ENCODE measurements at places on chromosomes 12 and 14.

DNA sequence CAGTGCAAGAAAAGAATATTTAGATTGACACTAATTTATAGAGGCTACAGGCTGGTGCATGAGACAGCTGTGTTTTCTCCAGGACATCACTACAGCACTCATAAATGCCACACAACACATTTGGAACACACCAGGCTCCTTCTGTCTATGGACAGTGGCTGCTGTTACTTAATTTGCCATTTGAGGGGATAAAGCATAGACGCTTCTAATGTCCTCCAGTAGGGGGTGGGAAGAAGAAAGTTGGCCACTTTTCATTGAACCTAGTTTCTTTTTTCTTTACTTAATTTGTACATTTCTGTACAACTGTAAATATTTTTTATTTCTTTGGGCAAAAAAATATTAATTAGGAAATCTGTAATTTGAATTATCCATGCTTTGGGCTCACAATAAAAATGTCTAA is 12.4 kb upstream of the RTN1 start:
- no peak for DNase-seq

DNA sequence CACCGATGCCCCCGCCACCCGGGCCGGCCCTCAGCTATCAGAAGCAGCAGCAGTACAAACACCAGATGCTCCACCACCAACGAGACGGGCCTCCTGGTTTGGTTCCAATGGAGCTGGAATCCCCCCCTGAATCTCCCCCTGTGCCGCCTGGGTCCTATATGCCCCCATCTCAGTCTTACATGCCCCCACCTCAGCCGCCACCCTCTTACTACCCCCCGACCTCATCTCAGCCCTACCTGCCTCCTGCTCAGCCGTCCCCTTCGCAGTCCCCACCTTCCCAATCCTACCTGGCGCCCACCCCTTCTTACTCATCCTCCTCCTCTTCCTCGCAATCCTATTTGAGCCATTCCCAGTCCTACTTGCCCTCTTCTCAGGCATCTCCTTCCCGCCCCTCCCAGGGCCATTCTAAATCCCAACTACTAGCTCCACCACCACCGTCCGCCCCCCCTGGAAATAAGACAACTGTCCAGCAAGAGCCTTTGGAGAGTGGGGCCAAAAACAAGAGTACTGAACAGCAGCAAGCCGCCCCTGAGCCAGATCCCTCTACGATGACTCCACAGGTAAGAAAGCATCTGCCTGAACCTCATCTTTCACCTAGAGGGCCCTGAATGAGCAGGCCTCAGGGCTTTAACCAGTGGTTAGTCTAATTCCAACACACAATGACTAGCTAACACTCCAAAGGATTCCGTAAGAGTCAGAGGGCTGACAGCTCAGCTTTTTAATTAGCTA is 851 bp downstream of the YLPM1 start:
- DNase-seq: no peak

DNA sequence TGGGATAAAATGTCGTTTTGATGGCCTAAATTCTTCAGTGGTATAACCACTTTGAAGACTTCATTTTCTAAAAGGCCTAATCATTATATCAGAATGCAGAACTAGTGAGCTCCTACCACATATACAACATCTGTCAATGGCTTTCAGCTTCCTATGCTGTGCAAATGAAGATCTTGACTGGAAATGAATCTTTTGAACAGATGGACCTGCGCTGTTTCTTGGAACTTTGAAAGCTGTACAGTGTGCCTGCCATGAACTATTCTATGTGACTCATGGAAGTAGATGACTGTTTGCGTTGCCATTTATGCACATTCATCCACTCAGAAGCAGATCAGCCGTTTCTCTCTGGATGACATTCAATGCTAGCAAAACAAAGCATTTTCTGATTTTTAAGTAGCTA is 542.2 kb upstream of the USP15 start:
- DNase-seq: peak; percentile 28

DNA sequence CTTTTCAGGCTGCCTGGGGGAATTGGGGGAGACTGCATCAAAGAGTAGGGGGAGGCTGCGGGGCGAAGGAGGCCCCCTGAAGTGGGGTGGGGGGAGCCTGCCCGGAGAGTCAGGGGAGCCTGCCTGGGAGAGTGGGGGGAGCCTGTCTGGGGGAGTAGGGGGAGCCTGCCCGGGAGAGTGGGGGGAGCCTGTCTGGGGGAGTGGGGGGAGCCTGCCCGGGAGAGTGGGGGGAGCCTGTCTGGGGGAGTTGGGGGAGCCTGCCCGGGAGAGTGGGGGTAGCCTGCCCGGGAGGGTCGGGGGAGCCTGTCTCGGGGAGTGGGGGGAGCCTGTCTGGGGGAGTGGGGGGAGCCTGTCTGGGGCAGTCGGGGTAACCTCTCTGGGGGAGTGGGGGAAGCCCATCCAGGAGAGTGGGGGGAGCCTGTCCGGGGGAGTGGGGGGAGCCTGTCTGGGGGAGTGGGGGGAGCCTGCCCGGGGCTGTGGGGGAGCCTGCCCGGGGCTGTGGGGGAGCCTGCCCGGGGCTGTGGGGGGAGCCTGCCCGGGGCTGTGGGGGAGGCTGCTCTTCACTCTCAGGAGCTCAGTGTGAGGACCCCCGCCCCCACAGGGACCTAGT is 6.5 kb upstream of the DEGS2 start:
- no peak for DNase-seq

DNA sequence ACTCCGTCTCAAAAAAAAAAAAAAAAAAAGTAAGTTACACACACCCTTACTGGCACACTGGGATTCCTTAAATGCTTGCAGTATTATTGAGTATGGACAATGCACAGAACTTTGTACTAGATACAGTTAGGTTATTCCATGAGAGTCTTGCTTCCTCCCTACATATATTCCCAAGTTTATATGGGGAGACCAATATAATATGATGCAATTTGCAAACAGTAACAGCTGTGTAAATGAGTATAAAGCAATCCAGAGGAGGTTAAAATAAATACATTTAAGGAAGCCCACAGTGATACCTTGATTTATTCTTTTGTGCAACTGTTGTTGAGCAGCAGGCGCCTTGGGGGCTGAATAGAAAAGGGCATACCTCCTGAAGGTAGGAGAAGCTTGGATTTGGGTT is 26.6 kb downstream of the RASSF3 start:
- DNase-seq: no peak

GRCh38 chr12:101697930-101698799 is 725 bp downstream of the CHPT1 start:
- DNase-seq: no peak

DNA sequence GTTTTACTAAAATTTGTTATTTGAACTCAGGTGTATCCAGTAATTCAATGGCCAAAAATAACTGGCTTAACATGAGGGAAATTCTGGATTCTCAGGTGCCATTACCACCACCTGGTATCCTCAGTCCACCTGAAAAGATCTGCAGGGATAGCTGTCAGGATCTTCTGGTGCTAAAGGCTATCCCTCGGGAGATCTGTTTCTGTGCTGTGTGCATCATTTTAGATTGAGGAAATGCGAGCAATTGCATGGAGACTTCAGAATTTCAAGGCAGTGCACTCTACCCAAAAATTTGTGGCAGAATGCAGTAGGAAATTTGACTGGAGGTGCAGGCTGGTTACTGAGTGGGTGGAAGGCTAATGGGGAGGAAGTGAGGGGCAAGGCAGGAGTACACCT is 26.4 kb downstream of the ZCCHC8 start:
- no peak for DNase-seq

DNA sequence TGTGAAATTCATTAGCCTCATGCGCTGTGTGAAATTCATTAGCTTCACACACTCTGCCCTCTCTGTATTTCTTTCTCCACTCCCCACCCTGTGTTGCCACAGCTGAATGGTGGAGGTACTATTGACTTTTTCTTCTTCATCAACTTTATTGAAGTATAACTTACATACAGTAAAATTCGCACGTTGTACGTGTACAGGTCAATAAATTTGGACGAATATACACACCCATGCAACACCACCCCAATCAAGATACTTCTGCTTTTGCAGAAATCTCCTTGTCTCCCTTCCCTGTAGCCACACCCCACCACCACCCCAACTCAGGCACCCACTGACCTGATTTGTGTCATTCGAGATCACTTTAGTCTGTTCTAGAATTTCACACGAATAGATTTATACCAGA is 51.8 kb downstream of the FBXL14 start:
- no peak for DNase-seq

- no peak for DNase-seq
Observed at GRCh38 chr12:25970082-25970481, 11.6 kb downstream of the RASSF8 start.

DNA sequence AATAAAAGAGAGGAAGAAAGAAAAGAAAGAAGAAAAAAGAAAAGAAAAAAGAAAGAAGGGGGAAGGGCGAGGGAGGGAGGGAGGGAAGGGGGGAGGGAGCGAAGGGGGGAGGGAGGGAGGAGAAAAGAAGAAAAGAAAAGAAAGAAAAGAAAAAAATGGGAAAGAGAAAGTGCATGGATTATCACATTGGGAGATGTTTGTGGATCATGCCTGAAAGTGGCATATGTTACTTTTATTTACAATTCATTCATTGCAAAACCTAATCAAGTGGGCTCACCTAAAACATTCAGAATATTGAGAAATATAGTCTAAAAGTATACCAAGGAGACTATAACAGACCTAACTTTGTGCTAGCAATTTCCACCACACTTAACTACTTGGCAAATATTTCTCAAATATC is 246.9 kb upstream of the SYT1 start:
- DNase-seq: no peak

- DNase-seq: no peak
Observed at GRCh38 chr12:78060186-78060585, 229.5 kb downstream of the NAV3 start.

DNA sequence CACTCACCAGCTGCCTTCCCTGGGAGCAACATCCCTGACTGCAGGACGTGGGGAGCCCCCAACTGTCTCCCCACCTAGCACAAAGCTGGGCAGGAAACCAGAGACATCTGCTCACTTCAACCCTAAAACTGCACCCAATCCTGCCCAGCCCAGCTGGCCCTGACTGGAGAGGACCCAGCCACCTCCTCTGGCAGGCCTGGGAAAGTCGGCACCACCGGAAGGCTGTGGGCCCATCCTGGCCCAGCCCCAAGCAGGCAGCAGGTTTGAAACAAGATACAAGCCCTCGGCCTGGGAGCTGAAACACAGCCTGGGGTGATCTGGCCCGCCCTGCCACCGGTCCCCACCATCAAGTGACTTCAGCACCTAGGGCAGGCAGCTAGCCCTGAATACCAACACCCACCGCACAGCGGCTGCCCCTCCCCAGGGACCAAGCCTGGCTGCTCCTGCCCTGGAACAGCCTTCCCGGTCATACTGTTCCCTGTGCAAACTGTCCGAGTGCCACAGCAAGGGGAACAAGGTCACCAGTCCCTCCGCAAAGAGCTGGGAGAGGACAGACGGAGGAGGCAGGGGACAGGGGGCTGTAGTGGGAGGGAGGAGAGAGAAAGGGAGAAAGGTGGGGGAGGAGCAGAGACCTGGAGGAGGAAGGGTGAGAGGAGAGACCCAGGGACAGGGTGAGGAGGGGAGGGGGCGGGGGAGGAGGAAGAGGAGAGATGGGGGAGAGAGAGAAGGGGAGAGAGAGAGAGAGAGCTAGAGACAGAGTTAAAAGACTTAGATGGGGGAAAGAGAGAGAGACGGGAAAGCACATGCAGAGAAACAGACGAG is 115.7 kb downstream of the RFLNA start:
- peak; percentile 55 for DNase-seq

DNA sequence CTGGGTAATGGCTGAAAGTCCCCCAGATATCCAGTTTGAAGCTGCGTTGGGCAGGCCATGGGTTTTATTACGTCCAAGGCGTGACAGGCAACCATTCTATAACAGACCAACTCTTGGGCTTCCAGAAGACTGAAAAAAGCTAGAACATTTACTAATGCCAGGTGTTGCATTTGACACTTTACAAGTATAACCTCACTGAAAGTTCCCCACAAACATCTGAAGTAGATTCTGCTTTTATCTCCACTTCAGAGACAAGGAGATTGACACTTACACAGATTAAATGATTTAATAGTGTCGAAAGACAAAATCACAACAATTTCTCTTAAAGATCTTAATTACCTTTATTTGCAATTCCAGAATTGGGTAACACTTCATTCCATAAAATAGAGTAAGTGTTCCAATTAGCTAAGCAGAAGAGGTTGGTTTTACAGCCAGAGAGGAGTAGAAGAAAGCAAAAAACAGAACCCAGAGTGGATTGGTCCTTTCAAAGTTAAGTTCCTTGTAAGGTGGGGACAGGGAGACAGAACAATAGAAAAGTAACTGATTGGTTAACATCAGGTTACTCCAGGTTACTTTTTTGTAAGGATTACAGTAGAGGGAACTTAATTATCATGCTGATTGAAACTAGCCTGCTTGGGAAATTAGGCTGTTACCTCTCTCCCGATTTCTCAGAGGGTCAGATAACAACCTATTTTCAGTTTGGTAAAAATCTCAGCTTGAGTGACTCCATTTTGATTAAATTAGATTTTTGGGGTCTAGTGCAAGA is 11.3 kb downstream of the SOCS2 start:
- DNase-seq: no peak

DNA sequence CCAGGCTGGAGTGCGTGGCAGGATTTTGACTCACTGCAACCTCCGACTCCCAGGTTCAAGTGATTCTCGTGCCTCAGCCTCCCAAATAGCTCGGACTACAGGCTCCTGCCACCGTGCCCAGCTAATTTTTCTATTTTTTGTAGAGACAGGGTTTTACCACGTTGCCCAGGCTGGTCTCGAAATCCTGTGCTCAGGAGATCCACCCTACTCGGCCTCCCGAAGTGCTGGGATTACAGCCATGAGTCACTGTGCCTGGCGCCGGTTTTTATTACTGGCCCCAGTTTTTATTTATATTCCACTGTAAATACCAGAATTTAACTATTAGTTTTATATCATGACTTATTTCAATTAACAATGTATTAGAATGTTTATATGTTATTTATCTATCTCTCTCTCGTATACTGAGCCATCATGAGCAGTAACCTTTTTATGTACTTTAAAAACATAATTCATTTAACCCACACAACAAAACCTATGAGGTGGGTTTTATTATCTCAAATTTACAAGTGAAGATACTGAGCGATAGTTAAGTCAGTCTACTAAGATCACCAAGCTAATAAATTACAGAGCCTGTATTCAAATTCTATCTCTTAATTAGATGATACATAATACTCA is 47.8 kb downstream of the HECTD1 start:
- no peak for DNase-seq

- no peak for DNase-seq
Observed at GRCh38 chr14:65162031-65162430, 59.7 kb upstream of the MAX start.

- no peak for DNase-seq
Observed at GRCh38 chr12:102182635-102183034, 15.0 kb downstream of the PMCH start.

- DNase-seq: no peak
Observed at GRCh38 chr14:87998482-87998881, 5.5 kb upstream of the GALC start.

All from NCI-H446 treated with DMSO at 0.1 percent for 48 hours (cell line).